T1000 (cell line): ENCODE measurements at places on chromosomes 2 and 18.

- DNase-seq = no peak
Measured at GRCh38 chr2:101829429-101829828, 131.9 kb downstream of the MAP4K4 start.

- DNase-seq = no peak
Measured at GRCh38 chr2:26570083-26570430, 71.1 kb downstream of the CIB4 start.

GRCh38 chr2:120390381-120391055, 44.6 kb downstream of the INHBB start:
- no peak for DNase-seq

DNA sequence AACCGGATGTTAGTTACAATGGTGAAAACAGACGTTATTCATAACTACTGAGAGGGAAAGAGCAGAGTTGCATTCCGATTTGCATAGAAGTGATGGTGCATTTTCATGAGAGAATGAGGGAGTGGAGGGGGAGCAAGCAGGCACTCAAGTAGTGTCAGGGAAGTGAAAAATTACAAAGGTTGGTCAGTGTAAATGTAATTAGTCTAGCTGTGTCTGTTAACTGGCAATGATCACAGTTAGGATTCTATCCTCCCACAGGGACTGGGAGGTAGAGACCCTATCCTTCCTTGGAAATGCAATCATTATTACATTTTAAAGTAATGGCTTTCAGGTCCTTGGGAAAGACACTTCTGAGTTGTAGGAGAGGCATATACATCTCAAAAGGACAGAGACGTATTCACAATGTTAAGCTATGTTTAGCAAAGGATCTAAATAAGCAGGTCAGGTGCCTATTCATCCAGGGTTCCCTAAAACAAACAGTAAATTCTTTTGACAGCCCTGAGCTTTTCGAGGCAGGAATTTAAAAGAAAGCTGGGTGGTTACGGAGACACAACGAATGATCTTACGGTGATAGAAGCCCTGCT, 1671.8 kb upstream of the DDX18 start:
- no peak for DNase-seq

- no peak for DNase-seq
Measured at GRCh38 chr2:6960659-6961058, 43.4 kb downstream of the RNF144A start.

DNA sequence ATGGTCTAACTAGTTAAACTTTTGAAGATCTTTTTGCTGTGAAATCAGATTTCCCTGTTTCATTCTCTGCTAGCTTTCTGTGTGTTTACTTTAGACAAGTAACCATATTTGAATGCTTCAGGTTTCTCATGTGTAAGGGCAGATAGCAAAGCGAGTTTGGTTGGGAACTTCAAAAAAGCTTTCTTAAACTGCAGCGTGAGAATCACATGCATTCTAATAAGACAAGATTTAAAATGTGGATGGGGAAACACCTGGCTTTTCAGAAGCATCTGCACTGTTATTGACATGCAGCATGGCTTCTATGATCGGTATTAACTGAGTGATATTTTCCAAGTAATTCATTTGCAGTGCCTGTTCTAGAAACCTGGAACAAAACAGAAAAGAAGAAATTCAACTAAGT, 119.3 kb downstream of the ABCA12 start:
- no peak for DNase-seq

- no peak for DNase-seq
Measured at GRCh38 chr18:23203891-23204432, 68.7 kb downstream of the CABLES1 start.
